Pons (tissue), 1 donor: ENCODE measurements at places on chromosomes 1 and 21.

DNA sequence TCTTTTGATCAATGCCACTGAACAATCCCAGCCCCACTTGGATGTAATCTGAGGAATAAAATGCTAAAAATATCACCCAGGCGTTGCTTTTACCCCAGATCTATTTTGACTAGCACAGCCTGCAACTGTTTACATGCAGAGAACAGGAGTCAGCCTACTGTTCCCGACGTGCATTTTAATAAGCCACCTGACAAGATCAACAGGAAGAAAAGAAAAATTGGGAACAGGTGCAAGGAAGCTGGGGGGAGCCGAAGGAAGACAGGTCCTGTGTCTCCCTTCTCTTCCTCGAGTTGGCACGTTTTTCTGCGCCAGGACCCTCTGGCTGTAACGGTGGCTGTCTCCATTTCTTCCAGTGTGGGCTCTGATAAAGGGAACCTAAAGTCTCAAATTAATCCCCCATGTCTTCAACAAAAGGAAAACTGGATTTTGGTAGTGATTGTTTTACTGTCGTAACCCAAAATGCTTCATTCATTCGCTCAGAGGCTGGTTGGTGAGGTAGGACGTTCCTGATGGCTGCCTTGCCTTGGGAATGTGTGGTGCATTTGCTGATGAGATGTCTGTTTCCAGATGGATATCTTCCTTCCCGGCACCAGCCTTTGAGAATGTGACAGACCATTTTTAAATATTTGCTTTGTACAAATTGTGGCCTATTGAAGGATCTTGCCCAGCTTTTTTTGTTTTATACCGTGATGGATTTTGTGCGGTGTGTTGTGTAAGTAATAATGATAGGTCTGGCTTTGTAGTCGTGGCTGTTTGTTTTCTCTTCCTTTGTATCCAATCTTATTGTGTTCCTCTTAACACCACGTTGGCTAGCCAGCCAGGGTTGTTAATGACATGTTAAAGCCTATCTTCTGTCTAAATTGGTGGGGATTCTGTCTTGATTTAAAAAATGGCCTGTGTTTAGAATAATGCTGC lies 117.5 kb downstream of the C1orf21 start:
- no peak for DNase-seq

DNA sequence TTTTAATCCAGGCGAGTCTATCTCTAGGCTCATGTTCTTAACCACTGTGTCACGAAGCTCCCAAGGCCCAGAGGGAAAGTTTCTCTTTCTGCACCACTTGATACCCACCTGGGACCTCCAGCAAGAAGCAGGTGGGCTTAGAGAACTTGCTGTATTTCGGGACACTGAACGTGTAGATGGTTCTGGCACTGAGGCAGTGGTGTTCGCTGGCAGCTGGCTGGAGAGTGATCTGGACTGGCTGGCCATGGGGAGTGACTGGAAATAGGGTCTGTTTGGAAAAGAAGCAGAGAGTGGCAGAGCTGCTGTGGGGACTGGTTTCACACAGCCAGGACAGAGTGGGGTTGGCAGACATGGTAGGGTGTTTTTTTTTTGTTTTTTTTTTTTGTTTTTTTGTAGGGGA lies 16.4 kb upstream of the IL22RA1 start:
- no peak for DNase-seq

GRCh38 chr1:219926363-219926998 lies 1.9 kb downstream of the SLC30A10 start:
- no peak for DNase-seq

- no peak for DNase-seq
Measured at GRCh38 chr1:210129759-210130158, 102.8 kb upstream of the SERTAD4 start.

- peak; percentile 87 for DNase-seq
Measured at GRCh38 chr1:234755449-234755863, 145.5 kb upstream of the IRF2BP2 start.

DNA sequence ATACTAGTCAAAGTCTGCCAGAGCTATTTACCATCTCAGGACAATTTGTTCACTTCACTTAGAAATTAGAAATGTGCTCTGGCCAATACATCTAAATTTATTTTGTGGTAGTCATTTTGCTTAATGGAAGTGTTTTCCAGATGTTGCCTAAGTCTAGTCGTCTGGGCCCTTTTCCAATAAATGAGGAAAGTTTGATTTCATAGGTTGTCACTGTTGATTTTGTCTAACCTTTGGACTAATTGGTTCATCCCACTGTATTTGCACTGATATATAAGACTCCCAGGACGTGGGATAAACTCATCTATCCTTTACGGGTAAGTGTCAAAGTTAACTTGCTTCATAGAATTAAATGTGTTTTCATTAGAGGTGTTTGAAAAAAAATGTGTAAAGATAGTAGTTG lies 79.1 kb downstream of the TPR start:
- DNase-seq: no peak

- no peak for DNase-seq
Measured at GRCh38 chr1:185632659-185633423, 101.3 kb upstream of the HMCN1 start.

DNA sequence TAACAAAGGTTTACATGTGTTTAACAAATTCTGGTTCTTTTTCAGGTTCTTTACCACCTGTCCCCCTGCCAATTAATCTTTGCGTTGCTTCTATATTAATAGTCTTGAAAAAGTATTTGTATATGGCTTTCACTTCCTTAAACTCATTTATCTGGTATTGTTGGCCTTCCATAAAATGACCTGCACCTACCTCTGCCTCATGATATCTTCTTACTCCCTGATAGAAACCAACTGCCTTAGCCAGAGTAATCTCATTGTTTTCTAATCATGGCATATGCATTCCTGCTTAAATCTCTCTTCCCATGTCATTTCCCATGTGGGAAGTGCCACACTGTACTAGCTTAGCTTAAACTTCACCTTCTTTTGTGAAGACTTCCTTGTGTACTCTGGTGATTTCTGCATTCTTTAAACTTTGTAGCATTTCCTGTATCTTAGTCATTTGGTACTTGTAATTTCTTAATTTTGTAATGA lies 8.7 kb downstream of the SMG7 start:
- no peak for DNase-seq

DNA sequence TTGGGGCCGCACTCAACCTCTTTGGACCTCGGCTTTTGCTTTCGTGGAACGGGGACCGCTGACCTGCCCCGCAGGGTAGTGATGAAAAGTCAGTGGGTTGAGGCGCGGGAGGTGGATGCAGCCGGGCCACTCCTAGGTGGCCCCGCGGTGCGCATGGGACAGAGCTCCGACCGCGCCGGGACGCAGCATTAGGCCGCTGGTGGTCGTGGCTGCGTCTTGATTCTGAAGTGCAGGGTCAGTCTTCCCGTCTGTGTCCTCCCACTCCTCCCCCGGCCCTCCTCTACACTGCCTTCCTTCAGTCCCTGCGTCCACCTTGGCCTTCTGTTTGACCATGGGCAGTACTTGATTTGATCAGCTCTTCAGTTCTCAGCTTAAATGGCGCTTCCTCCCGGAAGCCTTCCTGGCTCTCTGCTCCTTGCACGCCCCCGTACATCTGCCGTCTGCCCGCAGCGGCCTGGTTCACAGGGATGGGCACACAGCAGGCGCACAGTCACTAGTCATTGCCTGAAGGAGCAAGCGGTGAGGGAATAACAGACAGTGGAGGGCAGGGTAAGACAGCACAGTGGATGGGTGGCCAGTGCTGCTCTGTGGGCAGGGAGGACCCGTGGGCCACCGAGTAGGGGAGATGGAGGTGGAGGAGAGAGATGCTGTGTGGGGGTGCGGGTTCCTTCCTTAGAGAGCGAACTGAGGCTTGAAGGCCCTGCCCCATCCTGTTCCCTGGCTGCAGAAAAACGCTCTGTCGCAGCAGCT lies 633 bp downstream of the THEMIS2 start:
- DNase-seq: no peak

GRCh38 chr1:198640174-198640573 lies 1.3 kb downstream of the PTPRC start:
- DNase-seq: no peak

- no peak for DNase-seq
Measured at GRCh38 chr1:2323451-2323974, 67.8 kb downstream of the MORN1 start.

DNA sequence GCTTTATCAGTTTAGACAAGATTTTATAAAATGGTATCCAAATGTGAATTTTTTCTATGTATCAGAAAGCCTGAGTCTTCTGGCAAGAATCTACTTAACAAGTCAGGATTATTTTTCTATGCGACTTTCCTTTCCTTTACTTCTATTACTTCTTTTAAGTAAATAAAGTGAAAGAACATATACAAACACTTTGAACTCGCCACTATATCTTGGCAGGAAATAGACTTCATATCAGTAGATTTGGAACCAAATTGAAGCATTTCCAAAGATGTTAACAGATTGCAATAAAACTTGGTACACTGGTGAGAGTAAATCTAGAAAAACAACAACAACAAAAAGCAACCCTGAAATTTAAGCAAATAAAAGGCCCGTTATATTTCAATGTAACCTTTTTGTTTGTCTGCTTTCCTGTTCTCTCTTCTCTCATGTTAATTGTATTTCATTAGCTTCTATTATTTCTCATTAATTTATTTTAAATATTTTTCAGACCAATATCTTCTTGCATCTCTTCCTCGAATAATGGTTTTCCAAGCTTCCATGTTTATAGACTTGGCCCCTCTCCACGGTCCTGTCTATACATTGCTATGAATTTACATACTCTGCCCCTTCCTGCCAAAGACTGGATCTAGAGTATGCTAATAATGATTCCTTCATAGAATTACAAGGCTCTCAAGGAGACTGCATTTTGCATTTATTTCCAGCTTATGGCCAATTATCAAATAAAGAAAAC lies 843.6 kb downstream of the ADGRL2 start:
- DNase-seq: no peak

DNA sequence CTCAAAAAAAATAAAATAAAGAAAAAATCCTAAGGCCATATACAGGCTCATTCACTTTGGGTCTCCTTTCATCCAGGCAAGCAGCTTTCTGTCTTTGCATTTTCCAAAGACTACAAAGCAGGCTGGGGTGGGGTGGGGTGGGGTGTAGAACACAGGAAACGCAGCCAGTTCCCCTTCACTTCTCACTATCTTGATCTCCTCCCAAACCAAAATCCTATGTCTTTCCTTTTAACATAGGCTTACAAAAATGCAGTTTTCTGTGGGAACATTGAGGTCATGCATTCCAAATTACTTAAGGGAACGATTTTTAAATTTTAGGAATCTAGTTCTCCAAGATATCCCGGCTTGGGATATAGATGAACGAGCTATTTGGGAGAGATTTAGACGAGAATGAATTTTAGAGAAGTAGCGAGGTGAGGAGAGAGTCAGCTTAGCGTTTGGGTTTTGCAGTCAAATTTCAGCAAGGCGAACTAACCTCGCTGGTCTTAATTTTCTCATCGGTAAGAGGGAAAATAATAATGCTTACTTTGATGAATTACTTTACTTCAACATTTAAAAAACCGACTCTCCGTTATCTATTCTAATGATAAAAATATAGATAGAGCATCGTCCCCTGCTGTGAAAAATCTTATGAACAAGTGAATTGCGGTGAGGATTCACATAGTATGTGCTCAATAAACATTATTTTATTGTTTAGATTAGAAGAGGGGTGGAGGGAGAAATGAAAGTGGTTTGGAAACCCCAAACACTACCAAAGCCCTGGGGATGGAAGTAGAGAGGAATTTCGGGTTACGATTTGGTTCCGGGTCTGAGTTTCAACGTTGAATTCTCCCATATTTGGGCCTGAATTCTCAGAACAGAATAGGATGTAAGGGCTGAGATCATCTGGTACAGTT lies 735 bp upstream of the STX12 start:
- DNase-seq: peak; percentile 17

DNA sequence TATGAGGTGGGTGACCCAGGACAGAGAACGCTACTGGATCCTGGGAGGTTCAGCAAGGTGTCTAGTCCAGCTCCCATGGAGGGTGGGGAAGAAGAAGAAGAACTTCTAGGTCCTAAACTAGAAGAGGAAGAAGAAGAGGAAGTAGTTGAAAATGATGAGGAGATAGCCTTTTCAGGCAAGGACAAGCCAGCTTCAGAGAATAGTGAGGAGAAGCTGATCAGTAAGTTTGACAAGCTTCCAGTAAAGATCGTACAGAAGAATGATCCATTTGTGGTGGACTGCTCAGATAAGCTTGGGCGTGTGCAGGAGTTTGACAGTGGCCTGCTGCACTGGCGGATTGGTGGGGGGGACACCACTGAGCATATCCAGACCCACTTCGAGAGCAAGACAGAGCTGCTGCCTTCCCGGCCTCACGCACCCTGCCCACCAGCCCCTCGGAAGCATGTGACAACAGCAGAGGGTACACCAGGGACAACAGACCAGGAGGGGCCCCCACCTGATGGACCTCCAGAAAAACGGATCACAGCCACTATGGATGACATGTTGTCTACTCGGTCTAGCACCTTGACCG lies 8.6 kb upstream of the PIGV start:
- no peak for DNase-seq

DNA sequence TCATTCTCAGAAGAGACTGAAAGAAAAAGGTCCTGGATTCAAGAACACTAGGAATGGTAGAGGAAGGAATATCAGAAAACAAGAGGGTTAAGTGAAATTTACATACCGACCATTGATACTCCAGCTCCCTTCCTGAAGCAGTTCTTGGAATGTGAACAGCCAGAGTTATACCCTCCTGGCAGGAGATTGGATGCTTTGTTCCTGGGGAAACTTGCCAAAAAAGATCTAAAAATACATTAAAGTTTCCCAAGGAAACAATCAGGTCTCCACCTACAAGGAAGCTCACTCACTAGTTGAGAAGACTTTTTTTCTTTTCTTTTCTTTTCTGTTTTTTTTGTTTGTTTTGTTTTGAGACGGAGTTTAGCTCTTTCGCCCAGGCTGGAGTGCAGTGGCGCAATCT lies 91.1 kb downstream of the HLX start:
- DNase-seq: no peak

DNA sequence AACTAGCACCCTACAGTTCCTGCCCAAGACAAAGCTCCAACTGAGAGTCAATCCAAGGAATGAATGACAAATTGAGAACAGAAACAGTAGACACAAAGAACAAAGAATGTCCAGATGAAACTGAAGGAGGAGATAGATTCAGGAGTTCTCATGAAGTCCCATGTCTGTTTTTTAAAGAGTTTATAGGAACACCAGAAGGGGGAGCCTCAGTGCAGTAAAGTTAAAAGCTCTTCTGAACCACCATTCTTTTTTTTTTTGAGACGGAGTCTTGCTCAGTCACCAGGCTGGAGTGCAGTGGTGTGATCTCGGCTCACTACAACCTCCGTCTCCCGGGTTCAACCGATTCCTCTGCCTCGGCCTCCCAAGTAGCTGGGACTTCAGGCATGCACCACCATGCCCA lies 323.6 kb downstream of the MRPL39 start:
- peak; percentile 6 for DNase-seq

DNA sequence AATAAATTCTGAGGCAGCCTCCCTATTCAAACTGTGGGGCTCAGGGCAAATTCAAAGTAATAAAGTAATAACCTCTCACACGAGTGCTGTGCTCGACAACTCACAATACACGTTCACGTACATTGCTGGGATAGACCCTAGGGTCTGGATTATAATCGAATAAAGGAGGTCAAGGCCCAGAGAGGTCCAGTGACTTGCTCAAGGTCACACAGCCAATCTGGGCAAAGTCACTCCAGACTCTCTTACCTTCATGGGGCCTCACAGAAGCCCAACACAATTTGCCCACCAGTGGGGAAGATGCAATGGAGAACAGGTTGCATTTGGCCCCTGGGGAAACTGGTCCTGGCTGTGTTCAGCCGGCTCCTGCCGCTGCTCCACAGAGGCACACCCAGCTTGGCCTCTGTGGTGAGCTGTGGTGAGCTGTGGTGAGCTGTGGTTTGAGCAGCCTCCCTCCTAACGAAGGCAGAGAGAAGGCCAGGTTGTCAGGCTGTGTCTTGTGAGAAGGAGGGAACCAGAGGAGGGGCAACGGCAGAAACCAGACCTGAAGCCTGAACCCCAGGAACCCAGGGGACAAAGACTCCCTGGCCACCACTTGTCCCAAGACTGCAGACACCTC lies 35.1 kb downstream of the NUAK2 start:
- no peak for DNase-seq

- DNase-seq: no peak
Measured at GRCh38 chr1:12600880-12601633, 17.0 kb downstream of the DHRS3 start.
